ENCODE measurements at places on chromosomes 2 and 18. TPM values are rescaled to one million over a fixed set of nuclear protein-coding genes. Genes with fewer than 3 reads are reported as not detected.
A peak's percentile ranks its signal among the peaks of the same experiment; 100 is the strongest.

GRCh38 chr2:117785740-117786139 is 28.8 kb upstream of the DDX18 start:
- peak; percentile 42 for DNase-seq

GRCh38 chr2:121830809-121831208 is 75.4 kb downstream of the TSN start:
- DNase-seq: no peak

DNA sequence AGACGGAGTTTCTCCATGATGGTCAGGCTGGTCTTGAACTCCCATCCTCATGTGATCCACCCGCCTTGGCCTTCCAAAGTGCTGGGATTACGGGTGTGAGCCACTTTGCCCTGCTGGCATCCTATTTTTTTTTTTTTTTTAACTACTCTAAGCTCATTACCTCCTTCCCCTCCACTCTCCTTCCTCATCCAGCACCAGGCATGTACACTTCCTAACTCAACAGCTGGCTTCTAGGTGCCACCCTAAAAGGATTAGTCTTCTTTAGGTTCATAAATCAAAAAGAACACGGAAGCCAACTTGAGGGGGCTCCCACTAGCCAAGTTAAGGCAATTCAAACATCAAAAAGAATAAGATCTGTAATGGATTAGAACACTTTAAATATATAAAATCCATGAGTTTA is 70.6 kb upstream of the TEX51 start:
- DNase-seq: no peak

DNA sequence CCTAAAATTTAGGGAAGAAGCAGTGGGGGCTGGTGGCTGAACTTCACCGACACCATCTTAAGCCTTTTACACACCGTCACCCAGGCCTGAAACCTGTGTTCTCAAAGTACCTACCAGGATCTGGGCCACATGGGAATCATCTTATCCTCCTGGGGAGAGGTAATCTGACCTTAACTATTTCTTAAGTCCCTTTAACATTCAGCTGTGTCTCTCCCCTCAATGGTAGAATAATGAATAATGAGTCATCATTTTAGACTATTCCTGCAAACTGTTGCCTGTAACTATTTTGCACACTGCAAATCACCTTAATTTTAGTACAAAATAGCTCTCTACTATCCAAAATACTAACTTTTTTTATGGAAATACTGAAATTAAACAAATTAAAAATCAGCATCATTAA is 149.4 kb upstream of the KLF7 start:
- DNase-seq: no peak

GRCh38 chr2:207944979-207945600 is 80.2 kb downstream of the PLEKHM3 start:
- no peak for DNase-seq

GRCh38 chr2:68251855-68252399 is 405 bp downstream of the PPP3R1 start:
- peak; percentile 52 for DNase-seq

GRCh38 chr2:40476436-40476835 is 24.5 kb upstream of the SLC8A1 start:
- DNase-seq: no peak

Gene ACMSD
- 3.1 TPM for total RNA-seq

Gene FHOD3
- 59.7 TPM for total RNA-seq

Gene ST3GAL5
- 10.4 TPM for total RNA-seq

Gene FAP
- 161 TPM for total RNA-seq
